ENCODE measurements at places on chromosomes 3 and 15.

DNA sequence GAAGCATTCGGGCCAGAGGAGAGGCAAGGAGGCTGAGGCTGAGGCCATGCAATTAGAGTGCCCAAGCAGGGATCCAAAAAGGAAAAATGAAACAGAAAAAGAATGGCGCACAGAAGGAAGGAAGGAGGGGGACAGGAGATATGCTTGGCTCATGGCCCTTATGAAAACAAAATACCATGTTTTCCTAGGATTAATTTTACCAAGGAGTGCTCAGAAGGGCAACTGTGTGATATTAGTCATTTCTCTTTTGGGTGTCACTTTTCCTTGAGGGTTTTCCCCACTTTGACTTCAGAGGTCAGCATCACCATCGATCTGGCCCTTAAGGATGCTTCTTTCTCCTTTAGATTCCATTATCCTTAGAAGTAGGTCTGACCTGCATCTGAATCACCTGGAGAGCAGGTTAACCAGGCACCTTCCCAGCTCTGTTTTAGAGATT is 1.4 kb downstream of the PARP14 start:
- DNase-seq = no peak

- no peak for DNase-seq
Observed at GRCh38 chr3:186510374-186511079, 33.7 kb downstream of the CRYGS start.

- no peak for DNase-seq
Observed at GRCh38 chr15:58232281-58233065, 94.3 kb downstream of the AQP9 start.

DNA sequence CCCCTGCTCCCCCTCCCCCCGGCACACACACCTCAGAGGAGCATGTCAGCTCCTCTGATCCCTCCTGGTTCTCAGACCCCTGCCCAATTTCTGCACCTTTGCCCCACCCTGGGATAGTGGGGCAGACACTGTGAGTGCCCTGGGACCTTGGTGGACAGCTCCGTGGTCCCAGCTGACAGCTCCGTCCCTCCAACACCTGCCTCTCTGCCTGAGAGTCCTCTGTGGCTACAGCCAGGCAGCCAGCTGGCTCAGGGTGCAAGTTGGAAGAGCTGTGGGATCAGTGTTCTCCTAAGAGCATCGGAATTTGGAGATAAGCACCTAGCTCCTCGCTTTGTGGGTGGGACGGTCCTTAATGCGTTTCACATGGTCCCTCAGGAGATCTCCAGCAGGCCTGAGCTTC is 43.7 kb upstream of the PGPEP1L start:
- no peak for DNase-seq

DNA sequence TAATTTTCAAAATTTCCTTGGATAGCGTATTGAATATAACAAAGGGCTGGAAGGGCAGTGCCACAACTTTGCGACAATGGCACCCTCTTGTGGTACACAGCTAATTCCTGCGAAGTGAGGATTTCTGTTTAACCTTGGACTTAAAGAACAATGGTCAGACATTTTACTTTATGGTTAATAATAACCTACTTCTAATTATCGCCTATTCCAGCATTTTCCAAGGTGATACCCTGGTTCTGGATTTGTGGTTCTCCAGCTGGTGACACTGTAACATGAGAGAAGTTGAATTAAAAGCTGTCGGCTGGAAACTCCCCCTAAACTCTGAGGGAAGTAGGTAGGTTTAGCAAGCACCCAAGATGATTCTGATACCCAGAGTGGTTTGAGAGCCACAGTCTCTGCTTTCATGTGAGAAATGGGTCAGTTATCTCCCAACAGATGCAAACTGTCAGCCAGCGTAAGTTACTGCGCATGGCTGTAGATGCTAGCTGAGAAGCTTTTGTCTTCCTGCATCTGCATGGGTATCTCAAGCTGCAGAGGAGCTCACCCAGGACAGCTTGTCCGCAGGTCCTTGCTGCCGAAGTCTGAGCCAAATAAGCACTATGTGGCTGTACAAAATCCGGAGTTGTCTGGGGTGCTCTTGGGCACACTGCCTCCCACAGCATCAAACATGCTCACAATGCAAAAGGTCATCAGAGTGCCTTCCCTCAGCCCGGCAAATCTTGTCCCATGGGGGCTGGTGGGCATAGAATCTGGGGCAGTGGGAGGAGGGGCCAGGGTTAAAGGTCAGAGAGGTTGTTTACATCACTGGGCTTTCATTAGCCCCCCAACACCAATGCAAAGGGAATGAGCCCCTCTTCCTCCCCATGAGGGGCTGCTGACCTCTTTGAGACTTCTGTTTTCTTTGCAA is 6.6 kb upstream of the CHSY1 start:
- DNase-seq = no peak
